ENCODE measurements at places on chromosomes 11 and 22.

DNA sequence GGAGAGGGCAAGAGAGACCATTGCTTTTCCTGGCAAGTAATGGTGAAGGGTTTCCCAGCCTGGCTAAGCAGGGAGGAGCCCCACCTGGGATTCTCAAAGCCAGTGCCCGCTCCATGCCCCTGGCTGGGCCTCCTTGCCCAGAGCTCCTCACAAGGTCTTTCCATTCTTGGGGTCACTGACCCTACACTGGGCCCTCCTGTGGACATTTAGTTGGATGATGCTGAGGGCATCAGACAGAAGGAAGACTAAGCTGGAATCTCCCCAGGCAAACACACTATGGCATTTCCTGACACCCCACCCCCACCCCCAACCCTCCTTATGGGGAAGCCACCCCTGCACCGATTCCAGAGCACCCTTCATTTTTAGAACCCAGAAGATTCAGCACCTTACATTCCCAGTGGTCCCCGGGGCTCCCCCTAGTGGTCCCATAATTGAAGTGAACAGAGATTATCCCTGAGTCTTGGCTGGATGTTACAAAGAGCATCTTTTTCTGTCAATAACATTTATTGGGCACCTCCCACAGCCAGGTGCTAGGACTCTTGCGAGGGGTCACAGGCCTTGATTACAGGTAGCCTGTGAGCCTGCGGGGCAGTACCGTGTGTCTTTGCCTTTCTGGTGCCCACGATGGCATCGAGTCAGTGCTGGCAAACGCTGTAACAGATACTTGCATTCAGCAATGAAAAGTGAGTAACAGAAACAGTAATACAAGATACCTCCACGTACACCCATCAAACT is 548.5 kb downstream of the BUD13 start:
- no peak for DNase-seq

DNA sequence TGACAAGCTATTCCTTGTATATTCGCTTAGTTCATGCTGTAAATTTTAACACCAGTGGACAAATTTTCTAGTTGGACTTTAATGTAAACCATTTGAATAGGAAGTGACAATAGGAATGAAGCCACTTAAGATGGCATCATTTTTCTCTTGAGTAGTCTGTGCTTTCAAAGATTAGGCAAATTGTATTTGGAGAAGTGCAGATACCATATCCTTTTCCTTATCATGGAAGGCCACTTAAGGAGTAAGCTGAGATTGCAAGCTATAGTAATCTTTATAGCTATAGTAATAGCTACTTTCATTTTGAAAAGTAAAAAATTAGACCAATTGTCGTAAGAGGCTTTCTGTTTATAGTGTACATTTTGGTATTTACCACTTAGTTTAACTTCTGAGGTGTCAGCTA is 12.8 kb downstream of the CAPRIN1 start:
- DNase-seq = no peak

GRCh38 chr22:22840780-22841179 is 46.8 kb upstream of the IGLL5 start:
- no peak for DNase-seq

- no peak for DNase-seq
Observed at GRCh38 chr22:47053726-47054141, 291.3 kb downstream of the TBC1D22A start.

DNA sequence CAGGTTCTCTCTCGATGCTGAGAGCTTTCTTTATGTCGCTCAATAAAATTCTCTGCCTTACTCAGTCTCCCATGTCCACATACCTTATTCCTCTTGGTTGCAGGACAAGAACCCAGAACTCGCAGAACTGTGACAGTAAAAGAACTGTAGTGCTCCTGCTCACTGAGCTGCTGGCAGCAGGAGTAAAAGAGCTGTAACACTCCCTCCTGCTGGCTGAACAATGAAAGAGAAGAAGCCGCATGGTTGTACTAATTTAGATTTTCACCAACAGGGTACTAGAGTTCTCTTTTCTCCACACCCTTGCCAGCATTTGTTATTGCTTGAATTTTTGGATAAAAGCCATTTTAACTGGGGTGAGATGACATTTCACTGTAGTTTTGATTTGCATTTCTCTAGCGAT is 433.2 kb downstream of the GUCY1A2 start:
- DNase-seq = no peak

DNA sequence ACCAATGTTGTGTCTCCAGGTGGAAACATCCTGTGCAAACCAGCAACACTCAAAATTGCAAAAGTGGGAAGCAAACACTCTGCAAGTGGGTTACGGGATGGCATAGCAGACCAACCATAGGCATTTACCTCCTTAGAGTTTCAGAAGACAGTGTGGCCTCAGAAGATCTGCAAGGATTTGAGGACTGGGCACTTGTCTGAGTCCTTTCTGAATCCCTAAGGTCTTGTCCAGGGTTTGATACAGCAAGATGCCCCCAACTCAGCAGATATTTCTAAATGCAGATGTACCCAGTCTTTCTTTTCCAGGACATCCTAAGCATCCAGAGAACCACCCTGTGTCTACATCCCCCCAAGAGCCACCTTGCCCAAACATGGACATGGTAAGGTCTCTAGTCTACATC is 51.7 kb upstream of the SHANK2 start:
- DNase-seq = no peak

DNA sequence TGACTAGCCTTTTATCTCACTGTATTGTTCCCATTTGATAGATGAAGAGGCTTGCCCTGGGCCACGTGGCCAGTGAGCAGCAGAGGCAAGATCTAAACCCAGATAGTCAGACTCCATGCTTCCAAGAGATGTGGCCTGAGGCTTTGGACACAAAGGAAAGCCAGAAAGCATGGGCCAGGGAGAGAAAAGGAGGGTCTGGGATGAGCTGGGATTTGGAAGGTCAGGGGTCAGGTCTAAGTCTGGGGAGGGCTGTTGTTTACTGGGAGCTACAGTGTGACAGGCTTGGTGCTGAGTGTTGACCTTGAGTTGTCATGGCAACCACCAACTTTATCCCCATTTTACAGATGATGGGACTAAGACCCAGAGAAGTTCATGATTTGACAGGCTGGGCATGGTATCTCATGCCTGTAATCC is 2.1 kb downstream of the SLC35E4 start:
- DNase-seq = no peak

DNA sequence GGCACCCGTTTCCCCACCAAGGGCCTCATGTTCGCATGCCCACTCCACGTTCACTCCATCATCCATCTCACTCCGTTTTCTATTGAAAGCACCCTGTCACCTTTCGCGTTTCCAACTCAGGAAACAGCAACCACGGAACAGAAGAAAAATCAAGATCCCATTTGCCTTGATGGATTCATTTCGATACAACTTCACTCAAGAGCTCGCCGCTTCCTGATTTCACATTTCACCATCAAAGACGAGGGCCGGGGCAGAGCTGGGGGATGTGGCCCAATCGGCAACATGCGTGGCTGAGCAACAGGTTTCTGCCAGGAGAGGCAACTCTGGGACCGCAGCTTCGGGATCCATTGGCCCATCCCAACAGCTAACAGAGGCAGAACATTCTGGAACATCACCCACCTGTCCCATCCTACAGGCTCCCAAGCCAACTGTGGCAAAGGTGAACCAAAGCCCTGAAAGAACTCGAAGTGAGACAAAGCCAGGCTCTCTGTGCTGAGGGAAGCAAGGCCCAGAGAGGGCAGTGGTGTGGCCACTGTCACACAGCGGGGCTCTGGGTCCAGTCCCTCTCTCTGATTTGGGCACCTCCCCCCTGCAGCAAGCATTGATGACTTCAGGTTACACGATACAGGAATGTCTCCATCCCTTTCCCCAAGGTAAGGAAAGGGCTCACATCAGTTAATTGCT is 36.2 kb upstream of the CD5 start:
- no peak for DNase-seq

- DNase-seq = no peak
Observed at GRCh38 chr11:20088397-20089225, 71.7 kb downstream of the DBX1 start.

GRCh38 chr22:44430716-44431115 is 67.3 kb downstream of the RTL6 start:
- DNase-seq = no peak

DNA sequence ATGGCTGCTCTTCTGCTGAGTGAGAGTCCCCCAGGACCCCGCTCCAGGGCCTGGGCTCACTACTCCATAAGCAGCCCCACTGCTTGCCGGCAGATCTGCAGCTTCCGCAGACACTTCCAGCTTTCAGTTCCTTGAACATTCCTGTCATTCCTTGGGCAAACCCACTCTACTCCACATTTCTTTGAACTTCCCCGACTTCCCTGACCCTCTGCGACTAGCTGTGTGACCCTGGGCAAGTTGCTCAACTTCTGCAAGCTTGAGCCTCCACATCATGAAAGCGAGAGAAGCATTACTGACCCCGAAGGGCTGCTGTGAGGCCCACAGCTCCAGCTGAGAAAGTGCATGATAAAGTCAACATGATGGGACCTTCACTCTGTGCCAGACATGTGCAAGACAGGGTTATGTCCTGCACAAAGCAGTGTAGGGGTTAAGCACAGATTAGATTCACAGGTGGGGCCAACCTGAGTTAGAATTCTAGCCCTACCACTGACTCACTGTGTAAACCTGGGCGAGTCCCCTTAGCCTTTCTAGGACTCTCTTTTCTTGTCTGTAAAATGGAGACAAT is 51.8 kb downstream of the THAP12 start:
- DNase-seq = no peak

- DNase-seq = no peak
Observed at GRCh38 chr11:126589492-126589803, 234.0 kb downstream of the ST3GAL4 start.

DNA sequence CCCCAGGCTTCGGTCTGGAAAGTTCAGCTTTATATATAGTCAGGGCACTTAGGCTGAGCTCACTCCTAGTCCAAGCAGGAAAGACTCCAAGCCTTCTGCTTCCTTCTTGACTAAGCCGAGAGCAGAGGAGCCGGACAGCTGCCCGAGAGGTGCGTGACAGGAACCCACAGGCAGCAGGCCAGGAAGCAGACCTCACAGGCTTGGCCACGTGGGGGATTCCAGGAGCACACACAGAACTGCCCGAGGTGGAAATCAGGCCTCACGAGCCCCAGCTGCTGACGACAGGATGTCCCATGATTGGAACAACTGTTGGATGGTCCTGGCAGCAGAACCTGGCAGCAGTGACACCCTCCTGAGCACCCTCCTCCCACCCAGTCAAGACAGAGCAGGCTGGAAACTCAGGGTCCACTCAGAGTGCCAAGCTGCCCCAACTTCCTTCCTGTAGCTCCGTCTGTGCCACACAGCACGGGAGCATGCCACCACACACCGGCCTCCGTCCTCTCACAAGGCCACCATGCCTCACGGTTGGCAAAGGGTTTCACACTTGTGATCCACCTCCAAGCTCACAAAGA is 5.4 kb downstream of the PLA2G6 start:
- peak; percentile 14 for DNase-seq

- no peak for DNase-seq
Observed at GRCh38 chr11:78109081-78110015, 29.7 kb upstream of the NDUFC2 start.

DNA sequence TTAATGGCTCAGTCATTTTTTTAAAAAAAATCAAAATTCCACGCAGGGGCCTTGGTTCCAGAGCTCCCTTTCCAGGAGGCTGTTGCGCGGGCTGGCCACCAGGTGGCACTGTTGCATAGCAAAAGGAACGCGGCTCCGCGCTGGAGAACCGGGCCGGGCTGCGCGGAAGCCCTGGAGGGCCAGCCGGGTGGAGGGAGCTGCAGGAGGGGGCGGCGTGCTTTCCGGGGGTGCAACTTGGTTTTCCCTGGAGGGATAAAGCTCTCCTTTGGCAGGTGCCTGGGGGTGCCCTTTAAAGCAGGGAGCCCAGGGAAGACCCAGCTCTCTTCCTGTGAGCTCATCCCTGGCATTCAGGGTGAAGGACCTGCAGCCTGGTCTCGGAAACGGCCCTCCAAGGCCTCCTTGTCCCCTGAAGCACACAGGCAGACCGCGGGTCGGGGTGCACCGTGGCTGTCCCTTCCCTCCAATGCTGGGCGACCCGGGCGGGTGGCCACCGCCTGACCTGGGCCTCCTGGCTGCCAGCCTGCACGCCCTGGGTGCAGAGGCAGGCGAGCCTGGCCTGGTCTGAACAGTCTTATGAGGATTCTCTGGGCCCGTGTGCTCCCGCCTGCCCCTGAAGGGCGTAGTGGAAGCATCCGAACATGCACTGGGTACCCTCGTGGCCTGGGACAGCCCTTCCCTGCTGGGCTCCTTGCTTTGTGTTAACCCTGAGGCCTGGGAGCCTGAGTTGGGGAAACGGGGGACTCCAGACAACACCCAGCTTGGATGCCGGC is 23.4 kb downstream of the KRTAP5-5 start:
- peak; percentile 61 for DNase-seq

- peak; percentile 36 for DNase-seq
Observed at GRCh38 chr11:82867495-82868082, 32.6 kb downstream of the PRCP start.

DNA sequence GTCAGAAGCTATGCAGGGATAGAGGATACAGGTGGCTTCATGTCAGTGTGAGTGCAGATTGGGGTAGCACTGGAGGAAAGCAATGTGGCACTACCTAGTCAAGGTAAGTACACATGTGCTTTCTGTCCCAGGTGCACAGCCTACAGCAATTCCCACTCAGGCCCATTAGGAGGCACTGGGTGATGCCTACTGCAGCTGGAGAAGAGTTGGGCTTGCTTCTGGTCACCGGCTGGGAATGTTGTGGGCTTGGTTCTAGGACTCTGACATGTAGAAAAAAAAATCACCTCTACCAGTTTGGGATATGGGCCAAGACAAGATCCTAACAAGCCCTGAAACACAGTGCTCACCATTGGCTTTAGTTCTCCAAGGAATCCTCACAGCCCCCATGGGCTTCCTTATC is 69.7 kb downstream of the TENM4 start:
- DNase-seq = no peak

GRCh38 chr11:30281476-30282288 is 41.2 kb upstream of the ARL14EP start:
- DNase-seq = no peak

GRCh38 chr11:123231777-123232176 is 36.7 kb upstream of the CLMP start:
- DNase-seq = no peak

DNA sequence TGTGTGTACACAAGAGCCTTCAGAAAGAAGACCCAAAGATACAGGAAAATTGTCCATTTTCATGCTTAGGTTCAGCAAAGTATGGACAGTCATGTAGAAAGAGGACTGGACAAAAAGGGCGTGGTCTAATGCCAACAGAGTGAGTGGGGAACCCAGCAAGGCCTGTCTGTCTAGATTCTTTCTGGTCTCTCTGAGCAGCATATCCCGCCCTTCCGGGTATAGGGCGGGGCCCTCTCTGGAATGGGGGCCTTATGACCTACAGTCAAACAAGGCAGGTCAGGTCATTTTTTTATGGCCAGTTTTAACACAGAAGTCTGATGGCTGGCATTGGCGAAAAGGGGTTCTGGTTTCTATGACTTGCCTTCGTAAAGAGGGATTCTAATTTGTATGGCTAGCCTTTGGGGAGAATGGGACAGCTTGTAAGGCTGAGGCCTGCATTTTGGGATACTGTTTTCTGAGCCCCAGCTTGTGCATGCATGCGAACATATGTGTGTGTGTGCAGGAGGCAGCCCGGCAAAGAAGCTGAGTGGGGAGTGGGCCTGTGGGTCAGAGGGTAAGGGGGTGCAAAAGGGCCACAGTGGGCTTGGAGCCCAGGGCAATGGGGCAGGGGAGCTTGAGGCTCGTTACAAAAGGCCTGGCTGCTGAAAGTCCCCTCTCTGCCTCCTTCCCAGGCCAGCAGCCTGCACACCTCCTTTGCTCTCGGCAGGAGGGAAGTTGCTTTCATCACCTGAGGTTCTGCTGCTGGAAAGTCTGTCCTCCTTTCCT is 130.5 kb upstream of the B3GAT1 start:
- no peak for DNase-seq

Data from activated T-helper 1 cell treated with Interleukin-2 at 50 U/mL for 16 hours (primary cell).